ENCODE measurements at places on chromosomes 3 and 15. TPM values are rescaled to one million over a fixed set of nuclear protein-coding genes. Genes with fewer than 3 reads are reported as not detected.
A peak's percentile ranks its signal among the peaks of the same experiment; 100 is the strongest.

DNA sequence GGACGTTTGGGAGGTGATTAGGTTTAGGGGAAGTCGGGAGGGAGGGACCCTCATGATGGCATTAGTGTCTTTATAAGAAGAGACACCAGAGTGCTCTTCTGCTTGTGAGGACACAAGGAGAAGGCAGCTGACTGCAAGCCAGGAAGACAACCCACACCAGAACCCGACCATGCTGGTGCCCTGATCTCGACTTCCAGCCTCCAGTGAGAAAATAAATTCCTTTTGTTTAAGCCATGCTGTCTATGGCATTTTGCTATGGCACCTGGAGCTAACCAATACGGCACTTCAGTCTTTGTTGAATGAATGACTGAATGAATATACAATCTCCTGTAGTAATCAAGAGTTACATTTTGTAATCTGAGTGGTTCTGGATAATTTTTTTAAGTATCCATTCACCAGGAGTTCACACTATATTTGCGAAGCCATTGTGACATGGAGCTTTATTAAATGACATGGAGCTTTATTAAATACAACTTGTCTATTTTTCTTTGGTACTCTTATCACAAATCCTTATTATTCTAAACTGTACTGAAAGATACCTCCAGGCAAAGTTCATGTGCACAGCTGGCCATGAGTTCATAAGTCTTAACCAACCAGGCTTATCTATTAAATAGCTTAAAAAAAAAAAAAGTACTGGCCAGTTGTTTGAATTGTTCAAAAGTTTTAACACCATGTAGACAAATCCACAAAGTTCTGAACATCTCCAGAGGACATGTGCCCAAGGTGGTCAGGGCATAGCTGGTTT is 24.8 kb upstream of the BHLHE40 start:
- DNase-seq = no peak

DNA sequence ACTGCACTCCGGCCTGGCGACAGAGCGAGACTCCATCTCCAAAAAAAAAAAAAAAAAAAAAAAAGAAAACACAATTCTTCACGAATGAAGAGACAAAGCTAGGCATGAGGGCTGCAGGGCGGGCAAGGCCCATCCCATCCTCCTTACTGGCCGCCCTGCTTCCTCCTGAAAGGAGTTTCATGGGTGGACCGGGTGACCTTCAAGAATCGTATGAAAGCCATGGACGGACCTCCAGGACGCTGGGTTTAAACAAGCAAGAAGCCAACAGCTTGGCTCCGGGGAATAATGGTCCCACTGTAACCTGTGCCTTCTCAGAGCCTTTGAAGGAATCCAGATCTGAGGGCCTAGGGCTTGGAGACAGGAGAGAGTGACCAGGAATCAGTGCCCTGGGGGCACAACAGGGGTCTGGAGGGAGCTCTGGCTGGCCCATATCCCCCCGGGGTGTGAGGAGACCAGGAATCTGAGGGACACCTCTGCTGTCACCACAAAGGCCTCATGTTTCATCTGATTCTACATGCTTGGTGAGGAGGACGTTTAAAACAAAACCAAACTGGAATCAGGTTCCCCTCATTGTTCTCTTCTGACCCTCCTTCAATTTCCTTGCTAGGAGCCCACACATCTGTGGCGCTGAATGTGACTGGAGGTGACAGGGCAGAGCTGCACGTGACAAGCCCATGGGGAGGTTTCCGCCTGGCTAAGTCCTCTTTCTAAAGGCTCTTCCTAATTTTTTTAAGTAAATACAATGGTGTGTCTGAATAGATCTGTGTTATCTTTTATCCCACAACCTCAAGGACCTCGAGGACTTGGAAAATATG is 46.1 kb downstream of the WHAMM start:
- no peak for DNase-seq

- DNase-seq = no peak
Observed at GRCh38 chr3:195086341-195086740, 184.6 kb downstream of the XXYLT1 start.

DNA sequence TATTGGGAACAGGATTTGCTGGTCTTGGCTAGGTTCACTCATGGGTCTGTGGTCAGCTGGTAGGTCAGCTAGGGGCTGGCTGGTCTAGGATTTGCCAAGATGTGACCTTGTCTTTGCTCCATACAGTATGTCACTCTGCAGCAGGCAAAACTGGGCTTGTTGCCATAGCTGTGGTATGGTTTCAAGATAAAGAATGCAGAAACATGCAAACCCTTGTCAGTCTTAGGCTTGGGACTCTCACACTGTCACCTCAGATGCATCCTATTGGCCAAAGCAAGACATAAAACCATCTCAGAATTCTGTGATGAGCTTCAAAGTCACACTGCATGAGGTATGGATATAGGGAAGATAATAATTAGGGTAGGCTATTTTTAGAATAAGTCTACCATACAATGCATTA is 66.6 kb upstream of the TBC1D5 start:
- DNase-seq = no peak

DNA sequence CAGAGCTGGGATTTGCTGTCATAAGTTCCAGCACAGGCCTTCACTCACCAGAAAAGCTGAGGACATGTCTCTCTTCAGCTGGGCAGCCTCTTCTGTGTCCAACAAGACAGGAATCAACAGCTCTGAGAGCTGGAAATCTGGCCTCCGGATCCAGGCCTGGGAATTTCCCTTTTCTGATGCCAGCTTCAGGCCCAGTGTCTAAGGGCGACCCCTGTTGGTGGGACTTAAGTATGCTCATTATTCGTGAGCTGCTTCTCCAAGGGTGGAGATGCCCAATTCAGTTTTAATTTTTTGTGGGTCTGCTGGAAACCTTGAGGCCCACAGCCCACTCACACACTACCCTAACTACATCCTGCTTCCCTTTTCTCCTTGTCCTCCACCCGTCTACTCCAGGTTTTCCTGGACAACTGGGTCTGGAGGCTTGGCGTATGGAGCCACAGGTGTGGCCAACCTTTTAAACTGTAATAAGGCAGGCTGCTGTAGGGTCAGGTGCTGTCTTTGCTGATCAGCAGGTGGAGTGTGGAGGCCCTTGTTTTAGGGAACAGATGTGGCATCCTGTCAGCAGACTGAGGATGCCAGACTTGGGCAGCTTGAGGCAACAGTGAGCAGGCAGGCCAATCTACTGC is 2.6 kb upstream of the CEMIP start:
- peak; percentile 38 for DNase-seq

- no peak for DNase-seq
Observed at GRCh38 chr3:182650568-182651128, 142.7 kb upstream of the ATP11B start.

DNA sequence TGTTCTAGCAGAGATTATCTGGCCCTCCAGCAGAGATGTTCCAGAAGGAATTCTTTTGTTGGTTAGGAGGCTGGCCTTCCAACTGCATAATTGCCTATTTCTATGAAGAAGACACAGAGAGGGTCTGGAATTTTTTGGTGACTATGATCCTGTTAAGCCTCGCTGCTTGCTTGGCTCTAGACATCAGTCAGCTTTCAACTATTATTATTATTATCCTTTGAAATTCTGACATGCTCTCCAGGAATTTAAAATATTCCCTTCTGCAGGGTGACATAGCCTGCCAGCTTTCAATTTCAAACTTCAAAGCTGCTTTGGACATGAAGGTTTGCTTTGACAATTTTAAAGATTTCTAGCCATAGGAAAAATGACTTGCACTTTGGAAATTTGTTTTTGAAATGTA is 26.3 kb upstream of the ZNF148 start:
- DNase-seq = no peak

The NRROS gene
- 5.2 TPM for polyA plus RNA-seq

DNA sequence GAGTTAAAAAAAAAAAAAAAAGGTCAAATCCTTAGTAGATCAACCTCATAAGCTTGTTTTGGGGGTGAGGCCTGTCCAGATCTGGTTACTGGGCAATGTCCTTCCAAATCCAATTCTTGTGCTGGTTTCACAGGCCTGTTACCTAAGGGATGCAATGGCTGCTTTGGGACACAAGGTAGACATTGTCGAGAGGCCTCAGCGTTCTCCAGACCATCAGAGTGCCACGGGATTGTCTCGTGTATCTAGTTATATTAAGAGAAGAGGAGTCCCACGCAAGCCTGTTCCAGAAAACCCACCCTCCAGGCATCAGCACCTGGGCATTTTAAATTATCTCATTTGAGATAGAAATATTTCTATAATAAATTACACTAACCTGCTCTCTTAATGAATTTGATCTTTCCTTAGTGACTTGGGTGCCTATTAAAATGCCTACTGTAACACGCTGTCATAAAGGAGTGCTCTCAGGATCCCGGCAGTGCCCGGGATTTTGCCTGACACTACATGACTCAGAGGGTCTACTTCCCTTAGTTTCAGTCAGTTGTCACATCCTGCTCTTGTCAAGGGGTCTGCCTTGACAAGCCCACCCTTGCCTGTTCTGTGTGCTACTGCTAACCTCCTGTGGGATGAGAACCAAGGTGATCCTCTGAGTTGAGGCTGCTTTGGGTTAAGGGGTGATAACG is 116.0 kb downstream of the LIPC start:
- DNase-seq = no peak

Data from thymus (tissue), 14 donors.